Omental fat pad (tissue), 4 donors: ENCODE measurements at places on chromosomes 16 and 17. TPM values are rescaled to one million over a fixed set of nuclear protein-coding genes. Genes with fewer than 3 reads are reported as not detected.

- no peak for DNase-seq
Observed at GRCh38 chr17:53655591-53655990, 167.1 kb upstream of the KIF2B start.

GRCh38 chr16:5398203-5398602 lies 300.6 kb upstream of the EEF2KMT start:
- DNase-seq, result no peak

DNA sequence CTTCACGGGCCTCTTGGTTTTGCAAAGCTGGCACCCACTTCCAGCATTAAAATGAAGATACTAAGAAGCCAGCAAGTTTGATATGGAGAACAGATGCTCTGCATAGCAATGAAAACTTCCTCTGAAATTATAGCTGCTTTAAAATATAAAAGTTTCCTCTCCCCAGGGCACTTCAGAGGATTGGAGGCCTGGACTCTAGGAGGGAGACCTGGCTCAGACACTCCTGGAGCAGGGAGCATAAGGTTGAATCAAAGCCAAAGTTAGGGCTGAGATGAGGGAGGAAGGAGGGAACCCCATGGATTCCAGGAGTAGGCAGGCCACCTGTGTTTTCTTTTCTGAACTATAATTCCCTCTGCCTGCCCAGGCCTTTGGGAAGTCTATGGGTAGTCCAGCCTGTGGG lies 176.0 kb upstream of the RPL38 start:
- DNase-seq, result no peak

- DNase-seq, result no peak
Observed at GRCh38 chr17:42129109-42129837, 6.7 kb downstream of the HSPB9 start.

- no peak for DNase-seq
Observed at GRCh38 chr17:4381690-4382671, 15.5 kb upstream of the UBE2G1 start.

- no peak for DNase-seq
Observed at GRCh38 chr17:79361873-79362771, 248.7 kb downstream of the RBFOX3 start.

DNA sequence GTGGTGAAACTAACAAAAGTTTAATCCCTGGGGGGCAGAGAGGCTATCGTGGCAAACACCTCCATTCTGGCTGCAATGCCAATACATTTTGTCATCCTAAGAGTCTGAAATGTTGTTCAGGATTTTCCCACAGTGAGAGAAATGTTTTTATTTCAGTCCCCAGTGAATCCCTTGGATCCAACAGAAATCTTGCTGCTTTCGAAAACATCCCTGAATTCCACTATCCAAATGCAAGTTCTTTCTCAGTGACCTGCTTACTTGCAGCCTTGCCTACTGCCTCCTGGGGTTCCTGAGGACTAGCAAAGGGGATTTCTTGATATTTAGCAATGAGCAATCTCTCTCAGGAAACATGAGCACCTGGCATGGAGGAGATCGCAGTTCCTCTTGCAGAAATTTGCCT lies 202.1 kb upstream of the IRX3 start:
- DNase-seq, result no peak

DNA sequence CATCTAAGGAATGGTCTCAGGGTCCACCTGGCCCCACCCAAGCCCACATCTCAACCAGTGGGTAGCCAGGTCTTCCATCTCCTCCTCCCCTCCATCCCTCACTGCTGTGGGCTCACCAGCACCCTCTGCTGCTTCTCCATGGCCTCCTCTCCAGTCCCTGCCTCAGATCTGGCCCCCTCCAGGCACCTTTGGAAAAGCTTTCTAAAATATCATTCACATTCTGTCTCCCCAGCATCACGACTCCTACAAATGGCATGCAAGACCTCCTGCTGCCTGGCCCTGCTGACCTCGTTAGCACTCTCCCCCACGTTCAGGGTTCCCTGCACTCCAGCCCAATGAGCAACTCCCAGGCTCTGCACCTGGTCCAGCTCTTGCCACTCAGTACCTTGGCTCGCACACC lies 13.7 kb downstream of the GLP2R start:
- no peak for DNase-seq

- DNase-seq, result peak; percentile 65
Observed at GRCh38 chr16:11407047-11407982, 62.1 kb downstream of the RMI2 start.

GRCh38 chr17:72121164-72122009 lies 567 bp downstream of the SOX9 start:
- DNase-seq, result no peak

- DNase-seq, result no peak
Observed at GRCh38 chr16:78939597-78939996, 660.9 kb downstream of the MAF start.

DNA sequence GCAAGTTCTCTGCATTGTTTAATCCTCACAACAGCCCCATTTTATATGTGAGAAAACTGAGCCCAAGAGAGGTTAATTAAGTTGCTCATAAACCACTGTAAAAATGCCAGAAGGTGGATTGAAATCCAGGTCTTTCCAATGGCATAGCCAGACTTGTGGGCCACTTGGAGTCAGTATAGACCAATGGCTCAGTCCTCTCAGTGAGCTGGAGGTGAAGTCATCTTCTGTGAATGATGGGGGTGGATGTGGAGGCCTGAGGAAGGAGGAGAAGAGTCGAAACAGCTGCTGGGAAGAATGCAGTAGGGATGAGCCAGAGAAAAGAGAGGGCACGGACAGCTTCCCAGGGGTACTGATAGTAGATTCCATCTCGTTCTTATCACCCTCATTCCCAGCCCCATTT lies 213.4 kb downstream of the SOX9 start:
- no peak for DNase-seq

DNA sequence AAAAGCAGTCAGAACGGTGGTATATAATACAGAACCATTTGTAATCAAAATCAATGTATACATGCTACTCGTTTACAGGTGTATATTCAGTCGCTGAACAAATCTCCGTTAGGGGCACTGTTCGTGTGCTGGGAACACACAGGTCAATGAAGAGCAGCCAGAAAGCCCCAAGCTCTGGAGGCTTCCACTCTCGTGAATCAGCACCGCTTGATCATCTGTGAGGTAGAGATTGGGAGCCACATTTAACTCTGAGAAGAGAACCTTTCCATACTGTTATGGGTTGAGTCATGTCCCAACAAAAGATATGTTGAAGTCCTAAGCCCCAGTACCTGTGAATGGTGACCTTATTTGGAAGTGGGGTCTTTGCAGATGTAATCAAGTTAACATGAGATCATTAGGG lies 5.4 kb upstream of the CYTH1 start:
- no peak for DNase-seq

- DNase-seq, result no peak
Observed at GRCh38 chr16:30374538-30374937, at the start of gene MYL11. MYL11 (plus strand) TSS chr16:30374802; CDS start chr16:30374858, 56 bp downstream.

GRCh38 chr17:68346448-68346847 lies 55.2 kb downstream of the ARSG start:
- no peak for DNase-seq

GRCh38 chr16:23505180-23505665 lies 5.1 kb downstream of the GGA2 start:
- DNase-seq, result no peak

Gene C16orf92
- not detected for total RNA-seq

Gene KRTAP16-1
- total RNA-seq, result not detected

Gene KIF2B
- not detected for total RNA-seq

Gene PRDM7
- not detected for total RNA-seq

Gene TPSAB1
- total RNA-seq, result 27.1 TPM
